AML-193 (cell line): ENCODE measurements at places on chromosomes 3 and 15.
A peak's percentile ranks its signal among the peaks of the same experiment; 100 is the strongest.

- DNase-seq = no peak
Measured at GRCh38 chr15:63405159-63405558, 23.5 kb upstream of the CA12 start.

- peak; percentile 39 for DNase-seq
Measured at GRCh38 chr3:8094415-8094814, 407.2 kb upstream of the LMCD1 start.

GRCh38 chr15:32656496-32656895 lies 15.0 kb downstream of the SCG5 start:
- DNase-seq = no peak

DNA sequence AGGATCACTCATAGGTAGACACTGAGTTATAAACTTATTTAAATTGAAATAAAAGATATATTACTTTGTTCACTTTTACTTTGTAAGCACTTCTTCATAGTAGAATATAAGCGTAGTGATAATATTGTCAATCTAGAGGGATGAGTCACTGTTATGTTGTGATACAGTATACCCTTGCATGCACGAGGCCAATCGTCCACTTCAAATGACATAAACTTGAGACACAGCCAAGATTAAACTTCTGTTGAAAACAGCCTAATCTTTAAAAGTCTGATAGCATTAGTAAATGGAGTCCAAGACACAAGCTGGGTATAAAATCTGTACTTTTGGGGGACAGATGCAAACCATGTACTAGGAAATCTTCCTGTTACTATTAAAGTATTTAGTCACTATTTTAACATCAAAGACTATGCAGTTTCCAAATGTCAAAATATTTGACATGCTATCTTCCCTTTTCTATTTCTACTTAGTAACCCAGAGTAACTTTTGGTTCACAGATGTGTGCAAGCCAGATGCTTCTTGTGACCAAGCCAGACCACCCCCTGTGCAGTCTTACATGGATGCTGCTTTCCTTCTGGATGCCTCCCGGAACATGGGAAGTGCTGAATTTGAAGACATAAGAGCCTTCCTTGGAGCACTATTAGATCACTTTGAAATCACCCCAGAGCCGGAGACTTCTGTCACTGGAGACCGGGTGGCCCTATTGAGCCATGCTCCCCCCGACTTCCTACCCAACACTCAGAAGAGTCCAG lies 85.3 kb downstream of the PIK3R4 start:
- no peak for DNase-seq

- no peak for DNase-seq
Measured at GRCh38 chr3:128011140-128011539, 41.1 kb upstream of the SEC61A1 start.
